ENCODE measurements at places on chromosomes 2 and 18. TPM values are rescaled to one million over a fixed set of nuclear protein-coding genes. Genes with fewer than 3 reads are reported as not detected.

- no peak for DNase-seq
Measured at GRCh38 chr18:75638776-75639471, 211.4 kb upstream of the SMIM21 start.

OTX1 gene
- total RNA-seq = 4.6 TPM

DNA sequence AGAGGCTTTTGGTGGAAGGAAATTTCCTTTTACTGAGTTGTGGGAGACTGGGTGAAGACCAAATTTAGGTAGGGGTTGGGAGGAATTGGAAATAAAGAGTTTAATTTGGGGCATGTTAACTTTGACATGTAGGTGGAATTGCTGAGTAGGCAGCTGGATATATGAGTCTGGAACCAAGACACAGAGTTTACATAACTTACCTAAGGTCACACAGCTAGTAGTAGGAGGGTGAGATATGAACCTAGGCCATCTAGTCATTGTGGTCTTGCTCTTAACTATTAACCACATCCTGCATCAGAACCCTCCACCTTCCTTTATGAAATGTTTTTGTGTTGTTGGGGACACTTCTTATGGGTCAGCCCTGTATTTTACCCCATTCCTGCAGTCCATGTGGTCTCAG lies 113.1 kb downstream of the ICOS start:
- DNase-seq = no peak

DNA sequence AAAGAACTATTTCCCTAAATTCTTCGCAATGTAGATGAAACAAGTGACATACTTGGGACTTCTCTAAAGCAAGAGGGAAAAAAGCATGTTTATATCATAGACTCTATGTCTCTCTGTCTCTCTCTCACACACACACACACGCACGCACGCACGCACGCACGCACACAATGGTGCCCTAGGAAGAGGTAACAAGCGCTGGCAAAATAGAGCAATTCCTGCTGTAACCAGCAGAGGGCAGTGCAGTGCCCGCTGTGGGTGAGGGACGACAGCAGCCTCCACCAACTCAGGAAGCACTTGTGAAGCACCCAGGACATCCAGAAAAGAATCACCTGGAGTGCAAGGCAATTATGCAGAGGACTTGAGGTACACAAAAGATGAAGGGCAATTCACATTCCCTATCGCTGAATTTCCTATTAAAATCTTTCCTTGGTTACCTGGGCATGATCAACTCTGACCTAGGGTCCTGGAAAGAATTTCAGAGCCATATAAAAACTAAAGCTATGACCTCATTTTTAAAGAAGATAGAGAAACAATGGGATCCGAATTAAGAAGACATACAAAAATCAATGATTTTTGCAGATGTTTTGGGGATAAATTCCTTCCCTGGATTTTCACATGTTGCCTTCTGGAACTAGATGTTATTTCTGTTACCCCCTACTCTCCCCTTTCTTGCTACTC lies 166.4 kb downstream of the PDE11A start:
- peak; percentile 85 for DNase-seq

DNA sequence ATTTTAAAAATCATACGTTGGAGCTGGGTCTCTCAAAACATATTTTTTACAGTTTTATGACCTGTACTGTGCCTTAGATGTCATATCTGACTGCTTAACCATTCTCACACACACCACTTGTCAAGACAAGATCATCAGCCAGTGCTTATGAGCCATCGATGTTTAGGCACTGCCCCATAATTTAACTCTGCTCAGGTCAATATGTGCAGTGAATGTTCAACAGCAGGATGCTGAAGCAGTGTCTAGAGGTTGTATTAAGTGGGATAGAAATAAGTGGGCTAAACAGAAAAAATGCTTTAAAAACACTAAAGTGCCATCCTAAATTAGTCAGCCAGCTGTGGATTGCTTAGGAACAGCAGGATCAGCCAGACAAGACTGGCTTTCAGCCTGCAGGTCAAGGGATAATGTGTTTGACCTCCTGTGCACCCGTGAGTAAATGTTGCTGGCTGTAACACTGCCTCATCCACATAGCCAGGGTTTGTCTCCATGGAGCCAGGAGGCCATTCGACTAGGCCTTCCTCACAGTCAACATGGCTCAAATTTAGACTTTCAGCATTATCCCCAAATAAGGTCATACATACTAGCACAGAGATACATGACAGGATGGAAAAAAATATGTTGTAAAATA lies 139.0 kb upstream of the NXPH2 start:
- DNase-seq = no peak

PLEKHB2 gene
- 85.1 TPM for total RNA-seq

Data from HT-29 (cell line).